ENCODE measurements at places on chromosomes 1 and 21.

DNA sequence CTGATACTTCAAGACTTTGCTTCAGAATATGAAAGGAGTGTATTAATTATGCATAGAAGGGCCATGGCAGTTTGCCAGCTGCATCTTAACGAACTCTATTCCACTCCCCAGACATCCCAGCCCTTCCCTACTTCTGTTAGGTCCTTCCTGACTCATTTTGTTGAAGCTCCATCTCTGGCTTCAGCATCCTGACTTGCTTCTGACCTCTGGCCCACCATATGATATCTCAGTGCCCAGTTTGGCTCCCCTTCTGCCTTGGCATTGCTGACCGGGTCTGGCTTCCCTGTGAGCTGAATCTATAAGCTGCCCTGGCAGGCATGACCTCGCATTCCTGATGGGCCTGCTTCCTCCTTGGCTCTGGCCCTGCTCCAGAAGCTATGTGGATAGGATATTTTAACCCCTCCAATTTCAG, 27.6 kb upstream of the ARHGAP29 start:
- DNase-seq, result no peak

DNA sequence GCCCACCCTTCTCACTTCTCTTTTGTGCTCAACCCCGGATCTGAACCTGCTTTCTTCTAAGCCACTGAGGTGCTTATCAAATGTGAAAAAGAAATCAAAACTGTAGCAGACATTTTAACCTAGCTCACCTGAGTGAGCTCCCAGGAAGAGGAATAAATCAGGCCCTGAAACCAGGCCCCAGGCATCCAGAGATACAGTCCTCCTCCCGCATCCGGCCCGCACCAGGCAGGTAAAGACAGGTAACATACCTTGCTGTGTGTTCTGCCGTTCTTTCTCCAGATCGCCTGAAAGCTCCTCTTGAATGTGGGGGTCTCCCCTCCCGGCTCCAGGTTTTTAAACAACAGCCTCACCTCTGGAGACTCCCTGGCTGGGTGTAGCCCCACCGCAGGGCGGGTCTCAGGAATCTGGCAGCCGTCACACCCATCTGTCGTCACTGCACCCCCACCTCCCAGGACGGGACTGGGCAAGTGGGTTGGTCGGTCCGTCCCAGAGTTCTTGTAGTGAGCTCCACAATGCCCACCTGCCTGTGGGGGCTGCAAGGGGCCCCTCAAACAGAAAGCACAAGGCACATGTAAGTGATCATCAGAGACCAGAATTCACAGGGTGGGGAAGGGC, at the start of gene LAMB3:
Gene LAMB3, minus strand, starts transcription at position 305 of the 615 bp plus-strand sequence. CDS start 1,481 bp downstream, outside the sequence.
- DNase-seq, result no peak

DNA sequence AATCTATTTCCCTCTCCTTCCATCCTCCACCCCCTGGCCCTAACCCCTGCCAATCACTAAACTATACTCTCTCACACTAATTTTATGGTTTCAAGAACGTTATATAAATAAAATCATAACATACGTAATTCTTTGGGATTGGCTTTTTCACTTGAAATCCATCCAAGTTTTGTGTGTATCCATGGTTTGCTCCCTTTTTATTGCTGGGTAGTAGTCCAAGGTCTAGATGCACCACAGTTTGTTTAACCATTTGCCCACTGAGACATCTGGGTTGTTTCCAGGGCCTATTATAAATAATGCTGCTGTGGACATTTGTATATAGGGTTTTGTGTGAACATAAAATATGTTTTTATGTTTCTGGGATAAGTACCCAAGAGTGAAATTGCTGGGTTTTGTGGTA, 61.4 kb downstream of the TEX35 start:
- no peak for DNase-seq

GRCh38 chr1:160130486-160130885, 14.9 kb downstream of the ATP1A2 start:
- no peak for DNase-seq

- no peak for DNase-seq
Measured at GRCh38 chr1:113545626-113546025, 155.3 kb downstream of the MAGI3 start.

GRCh38 chr1:188719735-188720134, 1757.9 kb downstream of the BRINP3 start:
- DNase-seq, result no peak

DNA sequence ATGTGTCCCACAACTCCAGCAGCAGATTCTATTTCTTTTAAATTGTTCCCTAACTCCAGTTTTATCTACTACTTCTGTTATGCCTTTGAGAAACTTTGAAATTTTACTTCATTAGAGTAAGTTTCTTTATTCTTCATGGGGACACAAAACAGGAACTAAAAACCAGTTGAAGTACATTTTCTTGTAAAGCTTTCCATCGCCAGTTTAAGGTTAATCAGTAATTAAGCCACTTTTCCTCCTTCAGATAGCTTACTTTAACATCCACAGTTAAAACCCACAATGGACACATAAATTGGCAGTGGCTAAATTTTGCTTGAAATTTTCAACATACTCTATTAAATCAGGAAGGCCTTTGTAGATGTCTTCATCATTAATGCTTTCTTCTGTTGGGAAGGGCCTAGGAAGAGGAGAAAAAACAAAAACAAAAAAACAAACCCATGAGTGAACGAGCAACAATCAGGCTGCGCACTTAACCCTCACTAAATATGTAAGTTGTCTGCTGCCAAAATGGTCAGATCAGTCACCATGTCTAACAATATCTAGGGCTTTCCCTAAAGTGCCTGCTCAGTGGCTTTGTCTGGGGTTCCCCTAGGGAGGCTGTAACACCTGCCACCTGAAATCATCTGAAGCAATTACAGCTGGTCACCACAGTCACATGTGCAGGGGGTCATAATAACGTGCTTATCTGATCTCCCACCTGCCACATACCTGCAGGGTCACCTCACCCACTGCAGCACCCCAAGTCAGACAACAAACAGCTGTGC, 187.9 kb downstream of the VAV3 start:
- no peak for DNase-seq

DNA sequence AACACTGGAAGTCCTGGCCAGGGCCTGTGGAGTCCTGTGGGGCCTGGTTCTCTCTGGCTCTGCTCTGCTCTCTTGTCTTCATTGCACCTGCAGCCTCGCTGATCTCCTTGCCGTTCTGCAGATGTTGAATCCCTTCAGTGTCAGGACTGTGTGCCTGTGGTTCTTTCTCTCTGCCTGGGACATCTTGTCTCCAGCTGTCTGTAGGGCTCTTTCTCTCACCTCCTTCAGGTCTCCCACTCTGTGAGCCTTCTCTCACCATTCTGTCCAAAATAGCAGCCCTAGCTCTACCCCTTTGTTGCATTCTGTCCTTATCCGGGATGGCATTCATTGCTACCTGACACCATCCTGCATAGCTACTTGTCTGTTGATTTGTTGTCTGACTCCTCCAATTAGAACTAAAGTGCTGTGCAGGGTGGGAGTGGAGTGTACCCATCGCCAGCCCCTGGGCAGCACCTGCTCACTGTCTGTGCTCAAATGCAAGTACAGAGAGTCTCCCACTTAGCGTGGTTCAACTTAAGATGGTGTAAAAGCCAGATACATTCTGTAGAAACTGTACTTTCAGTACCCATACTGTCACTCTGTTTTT, 8.9 kb downstream of the PGBD2 start:
- DNase-seq, result no peak

GRCh38 chr1:224541901-224542630, 74.1 kb upstream of the CNIH3 start:
- no peak for DNase-seq

- no peak for DNase-seq
Measured at GRCh38 chr1:65317866-65318653, 8.7 kb downstream of the DNAJC6 start.

DNA sequence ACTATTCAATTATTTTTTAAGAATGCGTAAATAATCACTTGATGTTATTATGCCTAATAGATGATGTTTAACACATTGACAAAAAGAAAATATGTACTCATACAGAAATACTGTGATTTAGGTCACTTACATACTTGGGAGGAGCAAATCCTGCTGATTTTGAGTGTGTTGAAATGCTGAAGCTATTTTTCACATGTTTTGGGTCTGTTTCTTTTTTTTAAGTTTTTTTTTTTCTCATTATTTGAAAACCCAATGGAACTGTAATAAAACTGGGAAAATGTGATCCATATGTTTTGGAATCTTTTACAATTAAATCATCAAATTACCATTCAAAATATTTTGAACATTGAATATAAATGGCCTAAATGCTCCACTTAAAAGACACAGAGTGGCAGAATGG, 366.2 kb upstream of the ADAMTS5 start:
- DNase-seq, result no peak

GRCh38 chr1:44616284-44616990, 57.8 kb downstream of the TMEM53 start:
- no peak for DNase-seq

DNA sequence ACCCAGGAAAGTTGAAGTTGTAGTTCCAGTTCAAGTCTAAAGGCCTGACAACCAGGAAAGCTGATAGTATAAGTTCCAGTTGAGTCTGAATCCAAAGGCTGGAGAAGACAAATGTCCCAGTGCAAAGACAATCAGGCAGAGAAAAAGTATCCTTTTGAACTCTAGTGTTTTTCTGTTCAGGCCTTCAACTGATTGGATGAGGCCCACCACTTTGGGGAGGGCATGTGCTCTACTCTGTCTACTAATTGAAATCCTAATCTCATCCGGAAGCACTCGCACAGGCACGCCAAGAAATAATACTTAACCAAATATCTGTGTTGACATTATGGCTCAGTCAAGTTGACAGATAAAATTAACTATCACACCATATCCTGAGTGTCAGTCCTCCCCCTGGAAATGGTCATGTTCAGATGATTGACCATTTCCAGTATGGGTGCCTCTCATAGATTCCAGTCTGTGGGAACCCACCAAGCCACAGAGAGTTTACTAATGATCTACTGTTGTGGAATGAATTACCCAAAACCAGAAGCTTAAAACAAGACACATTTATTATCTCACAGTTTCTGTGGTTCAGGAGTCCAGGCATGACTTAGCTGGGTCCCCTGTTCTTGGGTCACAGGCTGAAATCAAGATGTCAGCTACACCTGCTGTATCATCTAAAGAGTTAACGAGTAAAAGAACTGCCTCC, 296.3 kb upstream of the ZP4 start:
- no peak for DNase-seq

GRCh38 chr1:245466261-245466660, 311.5 kb downstream of the KIF26B start:
- DNase-seq, result no peak

- DNase-seq, result no peak
Measured at GRCh38 chr1:210900820-210901219, 233.1 kb downstream of the KCNH1 start.

GRCh38 chr1:234841710-234842231, 231.8 kb upstream of the IRF2BP2 start:
- DNase-seq, result no peak

DNA sequence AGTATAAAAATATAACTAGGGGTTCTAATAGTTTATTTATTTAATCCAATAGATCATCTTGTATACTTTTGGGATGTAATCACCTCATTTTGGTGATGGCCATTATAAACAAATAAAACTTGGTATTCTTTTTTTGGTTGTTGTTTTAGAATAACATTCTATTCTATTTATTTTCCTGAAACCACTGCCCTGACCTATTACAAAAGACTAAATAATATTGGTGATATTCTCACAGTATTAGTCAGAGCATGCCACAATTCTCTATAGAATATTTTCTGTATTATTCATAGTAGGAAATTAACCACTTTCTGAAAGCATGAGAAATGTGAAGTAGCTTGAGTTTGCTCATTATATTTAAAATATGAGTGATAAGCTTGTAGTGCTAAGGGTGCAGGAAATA, 54.1 kb upstream of the LRRC7 start:
- no peak for DNase-seq

GRCh38 chr1:215087603-215088002, 5.1 kb downstream of the KCNK2 start:
- DNase-seq, result no peak

GRCh38 chr1:186658999-186659398, 21.2 kb downstream of the PTGS2 start:
- no peak for DNase-seq

GRCh38 chr21:29691616-29692491, 247.9 kb downstream of the GRIK1 start:
- DNase-seq, result no peak

DNA sequence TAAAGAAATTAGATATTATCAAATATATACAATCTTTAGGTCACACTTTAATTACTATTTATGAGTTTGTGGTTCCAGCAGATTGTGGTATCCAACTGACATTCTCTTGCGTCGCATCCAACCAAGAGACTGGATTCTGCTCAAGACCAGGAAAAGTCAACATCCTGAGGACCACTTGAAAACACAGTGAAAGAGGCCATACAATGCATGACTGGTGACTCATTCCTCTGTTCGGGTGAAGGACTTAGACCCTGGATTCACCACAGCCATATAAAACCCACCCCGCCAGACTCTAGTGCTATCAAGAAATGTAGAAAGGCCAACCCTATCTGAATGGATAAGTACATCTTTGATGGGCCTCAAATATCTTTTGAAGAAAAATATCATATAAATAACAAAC, 14.5 kb upstream of the CFHR4 start:
- no peak for DNase-seq

DNA sequence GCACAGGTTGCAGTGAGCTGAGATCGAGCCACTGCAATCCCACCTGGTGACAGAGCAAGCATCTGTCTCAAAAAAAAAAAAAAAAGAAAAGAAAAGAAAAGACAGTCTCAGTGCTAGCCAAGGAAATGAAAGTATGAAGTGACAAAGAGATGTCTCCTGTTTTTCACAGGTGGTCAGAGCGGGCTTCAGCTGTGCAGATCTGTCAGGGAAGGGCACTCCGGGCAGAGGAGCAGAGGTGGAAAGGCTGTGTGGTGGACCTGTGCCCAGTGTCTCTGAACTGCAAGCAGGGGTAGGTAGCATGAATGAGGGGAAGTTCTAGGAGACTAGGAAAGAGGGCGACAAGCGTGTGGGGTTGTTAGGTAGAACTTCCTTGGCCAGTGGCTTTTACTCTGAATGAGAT, 67.5 kb downstream of the CD247 start:
- DNase-seq, result no peak

DNA sequence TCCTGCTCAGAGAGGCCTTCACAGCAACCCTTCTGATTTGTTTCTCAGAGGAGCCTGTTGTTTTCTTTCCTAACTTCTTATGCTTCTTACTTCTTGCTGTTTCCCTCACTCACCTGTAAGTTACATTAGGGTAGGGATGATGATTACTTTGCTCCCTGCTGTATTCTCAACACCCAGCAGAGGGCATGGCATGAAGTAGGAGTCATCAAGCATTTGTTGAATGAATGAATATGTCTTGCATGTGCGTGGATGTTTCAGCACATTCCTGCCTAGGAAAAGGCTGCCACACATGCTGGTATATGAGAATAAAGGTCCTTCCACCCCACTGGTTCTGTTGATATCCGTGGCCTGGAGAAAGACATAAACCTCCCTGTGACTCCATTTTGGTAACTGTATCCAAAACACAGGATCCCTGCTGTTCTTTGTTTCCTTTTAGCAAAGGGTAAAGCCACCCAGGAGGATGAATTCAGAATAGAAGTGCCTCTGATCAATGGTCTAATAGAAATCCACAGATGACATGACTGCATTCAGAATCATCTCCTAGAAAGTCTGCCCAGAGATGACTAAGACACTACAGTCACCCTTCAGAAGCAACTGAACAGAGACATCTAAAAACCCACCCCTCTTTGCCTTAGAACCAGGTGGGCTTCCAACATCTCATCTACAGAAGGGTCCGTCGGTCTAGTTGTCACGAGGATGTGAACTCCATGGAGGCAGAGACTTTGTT, 168.8 kb downstream of the ZSCAN20 start:
- DNase-seq, result no peak

GRCh38 chr1:204994086-204994862, 48.7 kb upstream of the CNTN2 start:
- no peak for DNase-seq
